ENCODE measurements at places on chromosomes 5 and 9.

GRCh38 chr5:154885439-154885838, 27.0 kb downstream of the CNOT8 start:
- DNase-seq: peak; percentile 13

- DNase-seq: no peak
Observed at GRCh38 chr5:7857361-7857760, 6.4 kb upstream of the CFAP90 start.

DNA sequence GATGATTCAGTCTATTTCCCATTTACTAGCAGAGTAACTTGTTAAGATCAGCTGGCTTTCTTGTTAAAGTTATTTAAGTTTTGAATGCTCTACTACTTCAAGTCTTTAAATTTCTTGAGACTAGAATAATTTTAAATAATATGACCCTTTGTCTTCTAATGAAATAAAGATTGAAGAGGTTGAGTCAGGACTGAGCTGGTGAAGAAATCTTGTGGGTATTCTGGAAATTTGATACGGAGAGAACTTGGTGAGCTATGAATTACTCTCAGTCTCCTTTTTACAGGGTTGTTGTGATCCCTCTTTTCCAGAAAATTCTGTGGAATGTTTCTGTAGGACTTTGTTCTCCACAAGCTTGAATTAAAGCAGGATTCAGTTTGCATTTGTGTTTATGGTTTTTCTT, 29.3 kb downstream of the RNF20 start:
- DNase-seq: no peak

DNA sequence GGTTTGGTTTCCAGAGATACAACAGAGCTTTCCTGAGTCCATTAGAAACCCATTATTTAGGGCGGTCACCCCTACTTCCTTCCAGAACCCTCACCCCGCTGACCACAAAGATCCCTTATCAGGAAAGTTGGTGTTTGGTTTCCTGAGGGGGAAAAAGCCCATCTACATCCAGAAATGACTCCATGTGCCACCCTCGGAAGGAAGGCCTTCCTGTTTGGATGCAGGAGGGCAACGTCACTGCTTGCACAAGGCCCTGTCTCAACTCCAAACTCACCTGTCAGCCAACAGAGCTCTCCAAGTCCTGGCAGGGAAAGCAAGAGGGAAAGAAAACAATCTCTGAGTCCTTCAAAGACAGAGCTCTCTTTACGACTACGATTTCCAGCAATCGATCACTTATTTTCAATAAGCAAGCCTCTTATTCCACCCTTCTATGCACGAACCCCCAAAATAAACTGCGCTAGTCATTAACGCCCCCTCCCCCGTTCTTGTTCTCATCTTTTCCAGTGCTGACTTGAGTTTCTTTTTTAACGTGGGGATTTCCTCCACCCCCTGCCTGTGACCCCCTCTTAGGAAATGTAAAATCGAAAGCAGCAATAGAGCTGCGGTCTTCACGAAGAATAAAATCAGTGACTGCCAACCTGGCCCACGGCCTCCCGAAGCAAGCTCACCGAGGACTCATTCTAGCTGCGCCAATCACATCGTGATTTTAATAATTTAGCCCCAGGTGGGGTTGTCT, 35.7 kb upstream of the NTNG2 start:
- DNase-seq: no peak

DNA sequence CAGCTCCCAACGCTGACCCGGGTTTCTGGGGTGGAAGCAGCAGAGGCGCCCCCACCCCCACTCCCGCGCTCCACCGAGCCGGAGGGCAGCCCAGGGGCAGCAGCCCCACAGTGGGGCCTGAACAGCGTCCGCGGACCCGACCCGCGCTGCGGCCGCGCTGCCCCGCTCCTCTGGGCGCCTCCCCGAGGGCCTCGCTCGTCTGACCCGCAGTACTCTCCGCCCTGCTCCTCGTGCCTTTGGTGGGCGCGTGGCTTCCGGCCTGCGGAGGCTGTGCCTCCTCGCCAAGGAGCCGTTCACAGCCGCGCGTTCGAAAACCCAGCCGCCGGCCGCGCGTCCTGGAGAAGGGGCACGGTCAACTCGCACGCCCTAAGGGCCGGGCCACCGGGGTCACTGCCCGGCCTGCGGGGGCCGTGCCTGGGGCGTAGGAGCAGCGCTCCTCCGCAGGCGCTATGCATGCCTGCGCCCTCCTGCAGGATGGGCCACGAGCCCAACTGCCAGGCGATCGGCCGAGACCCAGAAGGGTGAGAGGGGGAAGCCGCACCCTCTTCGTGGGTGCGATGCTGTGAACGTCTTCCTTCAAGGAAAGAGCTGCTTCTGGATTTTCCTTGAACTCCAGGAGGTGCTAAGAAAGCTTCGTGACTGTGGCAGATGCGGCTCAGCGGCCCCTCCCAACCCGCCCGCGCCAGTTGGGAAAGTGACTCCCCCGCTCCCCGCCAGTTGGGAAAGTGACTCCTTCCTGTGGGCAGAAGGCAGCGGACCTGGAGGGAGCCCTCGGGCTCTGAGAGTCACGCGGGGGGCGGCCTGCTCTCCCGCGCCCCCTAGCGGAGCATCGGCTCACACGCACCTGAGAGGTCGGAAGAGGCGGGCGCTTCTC, 82.7 kb downstream of the HSD17B3 start:
- DNase-seq: peak; percentile 15

DNA sequence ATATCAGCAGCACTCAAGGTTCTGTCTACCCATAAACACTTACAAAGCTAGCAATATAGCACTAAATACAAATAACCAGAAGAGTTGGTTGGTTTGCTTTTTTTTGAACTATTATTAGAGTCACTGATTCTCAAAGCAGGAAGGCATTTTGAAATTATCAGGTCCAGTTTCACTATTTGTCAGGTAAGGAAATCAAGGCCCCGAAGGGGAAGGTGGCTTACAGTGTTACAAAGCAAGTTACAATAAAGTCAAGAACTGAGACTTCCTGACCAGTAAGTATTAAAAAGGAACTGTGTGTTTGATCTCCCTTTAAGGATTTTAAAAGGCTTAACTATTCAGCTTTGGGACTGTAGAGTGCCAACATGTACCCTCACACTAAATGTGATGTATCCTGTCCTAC, 10.8 kb downstream of the C5orf15 start:
- no peak for DNase-seq

- DNase-seq: no peak
Observed at GRCh38 chr9:128349772-128350171, 9.4 kb downstream of the SLC27A4 start.

DNA sequence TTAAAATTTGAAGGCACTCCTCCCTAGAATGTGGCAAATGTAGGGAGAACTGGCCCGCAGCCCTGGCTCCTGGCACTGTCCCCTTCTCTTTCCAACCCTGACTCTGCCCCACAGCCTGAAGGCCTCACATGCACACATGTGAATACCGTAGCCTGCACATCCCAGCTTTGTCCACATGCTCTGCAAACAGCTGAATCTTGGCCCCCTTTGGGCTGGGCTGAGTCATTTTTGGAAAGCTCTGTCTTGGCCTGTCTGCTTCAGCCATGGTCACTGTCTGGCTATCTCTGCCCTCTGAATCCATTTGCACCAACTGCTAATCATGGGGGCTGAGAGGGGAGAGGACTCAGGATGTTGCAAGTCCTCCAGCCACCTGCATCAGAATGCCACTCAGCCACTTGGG, 22.1 kb upstream of the GALNT10 start:
- no peak for DNase-seq

DNA sequence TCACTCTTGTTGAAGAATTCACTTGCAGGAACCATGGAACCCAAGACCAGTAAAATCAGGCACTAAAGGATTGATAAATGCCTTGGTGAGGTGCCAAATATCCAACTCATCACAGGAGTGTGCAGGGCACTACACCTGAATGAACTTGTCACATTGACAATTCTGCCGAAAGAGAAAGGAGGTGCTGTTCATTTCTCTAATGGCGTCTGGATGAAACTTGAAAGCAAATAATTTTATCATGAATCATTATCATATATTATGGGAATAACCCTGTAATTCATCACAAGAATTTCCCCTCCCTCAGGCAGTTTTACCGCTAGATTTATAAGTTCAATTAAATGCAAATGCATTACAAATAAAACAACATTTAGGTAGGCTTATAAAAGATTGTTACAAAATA, 360.0 kb downstream of the GLIS3 start:
- DNase-seq: no peak

DNA sequence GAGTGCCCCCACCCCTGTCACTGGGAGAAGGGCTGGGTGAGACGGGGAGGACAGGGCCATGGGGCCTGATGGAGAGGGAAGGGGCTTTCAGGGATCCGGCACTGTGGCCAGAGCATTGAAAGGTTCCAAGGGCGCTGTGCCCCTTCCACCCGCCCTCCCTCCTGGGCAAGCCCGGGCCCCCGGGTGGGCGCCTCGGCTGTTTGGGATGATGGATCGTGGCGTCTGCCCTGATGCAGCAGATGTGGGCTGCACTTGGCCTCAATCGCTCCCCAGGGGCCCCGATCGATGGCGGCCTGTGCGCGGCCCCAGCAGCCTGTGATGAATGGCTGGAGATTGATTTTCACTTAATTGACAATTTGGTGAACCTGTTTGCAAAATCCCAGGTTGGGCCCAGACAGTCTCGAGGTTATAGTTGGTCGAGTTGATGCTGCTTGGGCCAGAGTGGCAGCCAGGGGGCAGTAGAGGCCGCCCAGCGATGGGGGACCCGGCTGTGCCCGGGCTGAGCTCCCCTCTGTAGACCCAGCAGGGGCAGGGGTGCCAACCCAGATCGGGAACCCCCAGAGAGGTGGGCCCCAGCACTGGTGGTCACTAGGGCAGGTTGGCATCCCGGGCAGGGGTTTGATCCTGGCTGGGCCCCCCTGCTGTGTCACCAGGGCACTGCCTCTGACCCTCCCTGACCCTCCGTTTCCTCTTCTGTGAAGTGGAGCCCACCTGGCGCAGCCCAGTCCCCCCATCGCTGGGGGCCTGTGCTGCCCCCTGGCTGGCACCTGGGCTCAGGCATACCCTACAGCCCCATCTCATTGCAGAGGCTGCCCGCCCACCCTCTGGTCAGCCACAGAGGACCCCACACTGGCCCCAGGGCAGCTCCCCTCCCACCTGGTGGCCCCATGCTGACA, 34.7 kb downstream of the LHX3 start:
- DNase-seq: no peak

DNA sequence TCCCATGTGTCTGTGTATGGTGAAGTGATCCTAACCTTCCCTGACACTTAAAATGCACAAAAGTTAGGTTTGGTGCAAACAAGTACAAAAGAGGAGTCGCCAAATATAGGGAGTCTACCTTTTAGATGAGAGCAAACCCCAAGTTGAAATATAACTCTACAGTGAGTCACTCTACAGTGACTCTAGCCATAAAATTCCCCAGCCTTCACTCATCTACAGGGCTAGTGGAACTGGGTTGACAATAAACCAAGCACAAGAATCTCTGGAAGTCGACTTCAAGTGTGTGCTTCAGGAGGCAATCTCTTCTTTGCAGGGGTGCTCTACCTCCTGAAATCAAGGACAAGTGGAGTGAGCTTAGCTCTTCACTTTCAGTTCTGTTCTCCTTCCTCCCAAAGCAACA, 3.3 kb downstream of the SHISAL2B start:
- DNase-seq: no peak

DNA sequence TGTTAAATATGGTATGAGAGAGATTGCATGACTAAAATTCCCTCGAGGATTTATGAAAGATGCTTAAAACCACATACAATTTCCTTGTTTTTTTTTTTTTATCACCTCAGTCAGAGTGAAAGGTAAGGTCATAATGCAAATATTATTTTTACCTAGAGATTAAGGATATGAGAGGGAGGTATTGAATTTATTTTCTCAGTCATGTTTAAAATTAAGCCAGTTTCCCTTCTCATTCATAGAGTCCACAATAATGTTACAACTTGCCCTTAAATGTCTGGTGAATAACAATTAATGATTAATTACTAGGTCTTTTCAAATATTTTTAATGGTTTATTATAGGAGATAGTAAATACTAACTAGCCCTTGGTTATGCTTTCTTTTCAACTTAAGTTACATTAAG, 144.9 kb upstream of the HAPLN1 start:
- no peak for DNase-seq

DNA sequence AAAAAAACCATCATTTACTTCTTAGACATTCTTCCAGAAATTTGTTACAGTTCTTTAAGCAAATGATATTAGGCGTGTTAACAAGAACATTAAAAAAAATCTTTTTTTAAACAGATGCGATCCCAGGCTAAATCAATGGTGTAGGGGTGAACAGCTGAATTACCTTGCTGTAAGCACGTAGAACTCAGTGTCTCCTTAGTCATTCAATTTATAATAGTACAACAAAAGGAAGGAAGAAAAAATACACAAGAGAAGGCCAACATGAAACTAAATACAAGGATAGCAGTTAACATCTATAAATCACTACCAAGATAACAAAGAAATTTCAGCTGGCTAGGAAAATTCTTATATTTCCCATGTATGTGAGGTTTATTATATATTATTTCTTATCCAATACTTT, 35.4 kb downstream of the AGXT2 start:
- no peak for DNase-seq

DNA sequence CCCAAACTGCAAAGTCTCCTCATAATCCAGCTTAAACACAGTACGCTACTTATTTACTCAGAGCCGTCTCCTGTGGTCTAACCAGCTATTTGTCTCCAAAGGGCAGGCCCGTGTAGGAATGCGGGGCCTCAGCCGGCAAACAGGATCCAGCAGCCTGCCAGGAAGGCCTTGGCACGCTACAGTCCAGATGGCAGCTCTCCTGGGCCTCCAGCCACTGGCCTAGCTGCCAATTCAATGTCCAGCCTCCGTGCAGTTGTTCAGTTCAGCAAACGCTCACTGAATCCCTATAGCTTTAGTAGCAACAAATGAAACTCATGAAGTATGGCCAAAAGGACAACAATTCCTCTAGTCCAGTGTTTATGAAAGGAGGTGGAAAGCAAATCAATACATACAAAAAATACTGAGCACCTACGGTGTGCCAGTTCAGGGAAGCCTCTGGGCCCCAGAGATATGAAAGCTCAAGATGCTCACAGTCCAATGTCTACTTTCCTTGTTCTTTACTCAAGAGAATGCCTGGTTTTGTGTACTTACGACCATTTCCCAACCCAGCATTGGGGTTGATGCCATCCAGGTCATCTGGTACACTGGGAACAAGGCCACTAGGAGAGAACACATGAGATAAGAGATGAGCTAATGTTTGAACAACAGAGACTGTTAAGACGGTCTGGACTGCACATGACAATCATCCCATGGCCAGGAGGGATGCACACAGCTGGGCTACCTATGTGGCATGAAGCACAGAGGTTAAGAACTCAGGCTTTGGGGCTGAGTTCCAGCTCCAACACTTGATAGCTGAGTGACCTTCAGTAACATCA, 8.3 kb downstream of the CDK5RAP2 start:
- peak; percentile 87 for DNase-seq

GRCh38 chr5:34847056-34847455, 8.1 kb downstream of the TTC23L start:
- DNase-seq: no peak
